ENCODE measurements at places on chromosomes 12 and 14.

GRCh38 chr14:74756326-74756725 is 6.8 kb upstream of the YLPM1 start:
- DNase-seq: no peak

DNA sequence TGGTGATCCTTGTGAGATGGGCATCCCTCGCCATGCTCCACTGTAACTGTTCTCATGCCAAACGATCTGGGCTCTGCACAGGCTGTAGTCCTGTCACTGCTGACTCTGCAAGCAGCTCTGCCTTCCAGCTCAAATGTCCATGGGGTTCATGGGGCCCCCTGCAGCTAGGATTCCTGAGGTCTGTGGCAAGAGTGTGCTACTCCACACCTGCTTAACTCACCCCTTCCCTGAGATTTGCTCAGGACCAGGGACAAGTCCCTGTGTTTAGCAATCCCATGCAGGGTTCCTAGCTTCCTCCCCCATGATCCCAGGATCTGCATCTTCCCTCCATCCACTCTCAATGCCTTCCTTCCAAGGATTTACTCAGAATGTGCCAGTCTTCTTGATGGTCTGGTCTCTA is 241.0 kb downstream of the ASCL1 start:
- no peak for DNase-seq

GRCh38 chr14:22479776-22480464 is 109.1 kb downstream of the DAD1 start:
- DNase-seq: no peak

GRCh38 chr14:54444681-54445080 is 3.5 kb upstream of the CNIH1 start:
- no peak for DNase-seq

- DNase-seq: no peak
These were observed 337.9 kb downstream of the NRXN3 start for GRCh38 chr14:78508023-78508422.

- no peak for DNase-seq
These were observed 369.0 kb downstream of the DIO2 start for GRCh38 chr14:79842270-79842669.

- no peak for DNase-seq
These were observed 721.4 kb downstream of the TMTC2 start for GRCh38 chr12:83408146-83408545.

GRCh38 chr14:84485036-84485435 is 1044.9 kb upstream of the FLRT2 start:
- DNase-seq: no peak

GRCh38 chr14:47674148-47674542 is 1.3 kb downstream of the MDGA2 start:
- no peak for DNase-seq

- DNase-seq: no peak
These were observed 311.9 kb downstream of the DAD1 start for GRCh38 chr14:22276913-22277816.
